ENCODE measurements at places on chromosomes 16 and 17.

GRCh38 chr16:9126609-9127008 lies 35.2 kb downstream of the HAPSTR1 start:
- no peak for DNase-seq

GRCh38 chr17:73337330-73337710 lies 25.5 kb upstream of the CDC42EP4 start:
- no peak for DNase-seq

- DNase-seq, result no peak
These were observed 113.3 kb upstream of the ADAMTS18 start for GRCh38 chr16:77548151-77548550.

DNA sequence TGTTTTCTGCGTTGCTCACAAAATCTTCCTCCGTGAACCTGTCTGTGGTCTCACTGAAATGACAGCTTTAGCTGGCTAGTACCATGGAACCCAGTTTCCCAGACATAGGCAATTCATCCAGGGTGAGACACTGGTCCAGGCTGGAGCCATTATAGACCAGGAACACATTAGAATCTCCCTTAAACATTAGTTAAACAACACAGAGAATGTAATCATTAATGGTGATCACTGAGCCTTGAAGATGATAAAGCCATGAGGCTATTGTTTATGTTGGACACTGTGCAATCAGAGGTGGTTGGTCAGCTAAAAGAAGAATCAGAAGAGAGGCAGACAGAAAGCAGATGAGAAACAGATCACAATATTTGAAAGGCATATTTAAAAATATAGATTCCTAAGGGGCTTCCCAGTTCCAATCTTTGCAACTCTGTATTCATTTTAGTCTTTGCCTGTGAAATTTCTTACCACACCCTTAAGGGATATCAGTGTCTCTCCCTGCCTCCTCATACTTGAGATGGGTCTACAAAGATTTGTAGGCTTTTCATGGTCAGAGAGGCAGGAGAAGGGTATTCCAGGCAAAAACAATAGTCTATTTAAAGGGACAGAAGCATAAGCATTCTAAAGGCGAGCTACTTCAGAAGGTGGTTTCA lies 317.9 kb downstream of the MAP2K6 start:
- DNase-seq, result no peak

DNA sequence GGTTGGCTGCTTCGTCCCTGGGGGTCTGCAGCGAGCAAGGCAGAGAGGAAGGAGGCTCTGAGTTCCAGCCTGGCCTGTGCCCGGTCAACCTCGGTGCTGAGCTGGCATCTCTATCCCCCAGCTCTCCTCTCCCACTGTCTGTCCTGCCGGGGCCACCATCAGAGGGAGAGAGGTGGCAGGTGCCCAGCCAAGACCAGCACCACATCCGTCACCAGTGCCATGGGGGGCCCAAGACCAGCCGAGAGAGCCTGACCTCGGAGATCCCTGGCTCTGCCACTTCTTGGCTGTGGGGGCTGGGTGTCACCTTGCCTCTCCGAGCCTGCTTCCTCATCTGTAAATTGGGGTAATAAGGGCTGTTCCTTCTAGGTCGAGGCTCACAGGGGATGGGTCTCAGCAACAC lies 560 bp upstream of the P2RX1 start:
- no peak for DNase-seq

Data from suppressor macrophage treated with lipopolysaccharide for 4 hours (primary cell).